ENCODE measurements at places on chromosomes 2 and 18.

DNA sequence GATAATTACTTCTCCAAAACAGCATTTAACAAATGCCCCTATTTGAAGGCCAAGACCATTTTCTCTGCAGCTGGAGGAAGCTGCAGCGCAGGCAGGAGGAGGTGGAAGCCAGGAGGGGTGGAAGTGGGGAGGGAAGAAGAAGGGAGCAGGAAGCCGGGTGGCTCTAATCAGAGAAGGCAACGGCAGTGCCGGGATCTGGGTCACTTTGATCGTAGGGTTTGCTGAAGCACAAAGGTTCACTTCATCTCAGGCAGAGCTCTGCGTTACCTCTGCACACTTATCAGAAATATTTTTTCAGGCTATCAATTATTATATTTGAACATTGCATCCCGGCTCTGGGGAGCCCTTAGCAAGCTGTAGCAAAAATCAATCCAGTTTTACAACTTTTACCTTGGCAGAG is 315.8 kb upstream of the POU3F3 start:
- DNase-seq, result no peak

DNA sequence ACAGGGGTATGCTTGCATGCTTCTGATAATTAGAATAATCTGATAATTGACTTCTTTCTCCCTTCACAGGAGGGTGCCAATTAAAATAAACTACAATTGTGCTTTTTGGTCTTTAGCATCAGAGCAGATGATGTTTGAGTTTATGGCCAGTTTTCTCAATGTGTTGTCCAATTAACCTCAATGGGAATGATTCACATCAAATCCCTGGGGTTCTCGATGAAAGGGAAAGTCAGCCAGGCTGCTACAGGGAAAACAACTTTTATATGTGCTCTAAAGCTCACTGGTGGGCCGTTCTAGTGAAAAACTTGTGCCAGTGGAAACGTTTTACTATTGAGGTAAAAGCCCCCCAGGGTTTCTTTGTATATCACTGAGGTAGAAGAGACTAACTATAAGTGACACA is 887.3 kb upstream of the CRIM1 start:
- no peak for DNase-seq

GRCh38 chr18:48351216-48352050 is 57.8 kb downstream of the ZBTB7C start:
- no peak for DNase-seq

GRCh38 chr2:187552828-187553681 is 1.2 kb downstream of the TFPI start:
- DNase-seq, result no peak

DNA sequence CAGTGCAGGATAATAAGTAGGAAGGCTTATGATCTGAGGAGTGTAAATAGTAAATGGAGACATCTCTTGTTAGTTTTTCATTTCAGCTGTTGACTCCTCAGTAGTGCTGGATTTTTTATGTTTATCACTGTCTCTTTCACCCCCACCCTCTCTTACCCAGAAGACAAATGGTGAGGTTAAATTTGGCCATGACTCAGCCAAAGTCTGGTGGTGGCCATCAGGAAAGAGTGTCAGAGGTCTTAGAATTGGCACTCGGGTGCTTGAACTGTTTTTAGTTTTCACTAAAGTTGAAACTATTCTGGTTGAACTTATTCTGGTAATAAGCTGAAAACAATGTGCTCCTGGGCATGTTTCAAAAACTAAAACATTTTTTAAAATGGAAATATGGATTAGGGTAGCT is 123.3 kb downstream of the FHOD3 start:
- no peak for DNase-seq
